Left lung (tissue), 14 donors: ENCODE measurements at places on chromosomes 7 and 10. TPM values are rescaled to one million over a fixed set of nuclear protein-coding genes. Genes with fewer than 3 reads are reported as not detected.
A peak's percentile ranks its signal among the peaks of the same experiment; 100 is the strongest.

ASIC3 gene
- total RNA-seq: 3.5 TPM

TFEC gene
- total RNA-seq: 12.9 TPM

ARID5B gene
- total RNA-seq: 37.9 TPM

PNLIPRP2 gene
- not detected for total RNA-seq

ARF5 gene
- 101 TPM for total RNA-seq

WDR37 gene
- total RNA-seq: 23.8 TPM

GRCh38 chr7:139645572-139646523 lies 122.4 kb downstream of the CLEC2L start:
- peak; percentile 82 for DNase-seq

DNA sequence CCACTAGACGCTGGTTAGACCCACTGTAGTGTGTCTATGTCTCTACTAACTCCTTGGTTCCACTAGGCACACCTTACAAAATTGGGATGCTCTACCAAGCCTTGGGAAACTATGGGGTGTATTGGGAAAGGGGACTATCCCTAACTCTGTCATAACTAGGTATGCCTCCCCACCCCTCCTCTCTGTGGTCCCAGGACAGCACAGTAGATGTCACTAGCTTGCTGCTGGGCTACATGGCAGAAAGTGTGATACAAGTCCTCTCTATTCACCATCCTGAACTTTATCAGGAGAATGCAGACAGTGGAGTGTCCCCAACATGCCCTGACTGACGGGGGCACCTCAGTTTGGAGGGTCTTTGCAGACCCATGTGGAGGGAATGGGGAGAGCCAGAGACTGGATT lies 30.3 kb upstream of the TMEM273 start:
- no peak for DNase-seq

DNA sequence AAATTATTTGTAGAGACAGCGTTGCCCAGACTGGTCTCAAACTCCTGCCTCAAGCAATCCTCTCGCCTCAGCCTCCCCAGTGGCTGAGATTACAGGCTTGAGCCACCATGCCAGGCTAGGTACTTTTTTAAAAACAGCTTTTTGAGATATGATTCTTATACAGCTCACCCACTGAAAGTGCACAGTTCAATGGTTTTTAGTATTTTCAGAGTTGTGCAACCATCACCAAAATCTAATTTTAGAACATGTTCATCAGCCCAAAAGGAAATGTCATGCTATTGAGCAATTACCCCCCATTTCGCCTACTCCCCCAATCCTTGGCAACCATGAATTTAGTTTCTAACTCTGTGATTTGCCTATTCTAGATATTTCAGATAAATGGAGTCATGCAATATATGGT lies 73.7 kb downstream of the EVX1 start:
- DNase-seq: no peak

- no peak for DNase-seq
Measured at GRCh38 chr10:3186368-3186767, 13.8 kb upstream of the PITRM1 start.

GRCh38 chr7:147079921-147080420 lies 963.4 kb downstream of the CNTNAP2 start:
- DNase-seq: no peak

GRCh38 chr7:127733986-127734385 lies 82.0 kb downstream of the SND1 start:
- no peak for DNase-seq

DNA sequence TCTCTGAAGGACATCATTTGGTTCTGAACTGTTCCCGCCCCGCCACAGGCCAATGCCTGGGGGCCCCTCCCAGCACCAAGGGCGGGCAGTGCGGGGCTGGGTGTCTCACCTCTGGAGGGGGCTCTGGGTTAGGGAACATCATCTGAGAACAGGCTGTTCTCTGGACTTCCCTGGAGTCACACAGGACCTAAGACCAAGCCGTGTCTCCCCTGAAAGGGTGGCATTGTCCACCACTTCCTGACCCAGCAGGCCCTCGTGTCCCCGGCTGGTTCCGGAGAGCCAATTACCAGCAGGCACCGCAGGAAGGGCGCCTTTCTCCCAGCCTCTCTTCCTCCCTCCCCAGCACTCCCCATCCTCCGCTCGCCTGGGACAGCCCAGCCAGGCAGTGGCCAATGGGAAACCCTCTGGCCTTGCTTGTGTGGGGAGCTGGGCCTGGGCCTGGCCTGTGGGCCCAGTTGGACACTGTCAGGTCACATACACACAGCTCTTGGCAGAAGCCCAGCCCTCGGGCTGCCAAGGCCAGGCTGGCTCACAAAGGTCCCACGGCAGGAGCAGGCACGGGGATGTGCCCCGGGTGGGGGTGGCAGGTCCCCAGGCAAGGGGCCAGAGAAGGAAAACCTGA lies 119.5 kb downstream of the SPDYE5 start:
- no peak for DNase-seq

GRCh38 chr10:43131906-43132305 lies 6.3 kb upstream of the CSGALNACT2 start:
- no peak for DNase-seq

DNA sequence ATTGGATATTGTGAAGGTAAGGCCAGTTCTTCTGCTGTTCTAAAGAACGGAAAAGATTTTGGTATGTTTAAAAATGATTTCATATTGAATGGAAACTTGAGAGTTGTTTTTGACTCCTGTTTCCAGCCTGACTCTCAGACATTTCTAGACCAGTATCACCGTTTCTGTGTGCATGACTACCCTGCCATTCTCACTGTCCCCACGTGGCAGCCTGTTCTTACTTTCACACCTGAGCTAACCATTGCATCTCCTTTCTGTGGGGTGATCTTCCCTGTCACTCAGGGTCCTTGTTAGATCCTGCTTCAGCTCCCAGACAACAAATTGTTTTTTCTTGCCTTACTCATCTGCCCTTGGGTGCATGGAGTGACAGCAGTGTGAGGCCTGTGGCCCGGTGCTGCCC lies 38.9 kb downstream of the GLRX3 start:
- no peak for DNase-seq

- DNase-seq: no peak
Measured at GRCh38 chr10:75640381-75640780, 209.0 kb downstream of the LRMDA start.

DNA sequence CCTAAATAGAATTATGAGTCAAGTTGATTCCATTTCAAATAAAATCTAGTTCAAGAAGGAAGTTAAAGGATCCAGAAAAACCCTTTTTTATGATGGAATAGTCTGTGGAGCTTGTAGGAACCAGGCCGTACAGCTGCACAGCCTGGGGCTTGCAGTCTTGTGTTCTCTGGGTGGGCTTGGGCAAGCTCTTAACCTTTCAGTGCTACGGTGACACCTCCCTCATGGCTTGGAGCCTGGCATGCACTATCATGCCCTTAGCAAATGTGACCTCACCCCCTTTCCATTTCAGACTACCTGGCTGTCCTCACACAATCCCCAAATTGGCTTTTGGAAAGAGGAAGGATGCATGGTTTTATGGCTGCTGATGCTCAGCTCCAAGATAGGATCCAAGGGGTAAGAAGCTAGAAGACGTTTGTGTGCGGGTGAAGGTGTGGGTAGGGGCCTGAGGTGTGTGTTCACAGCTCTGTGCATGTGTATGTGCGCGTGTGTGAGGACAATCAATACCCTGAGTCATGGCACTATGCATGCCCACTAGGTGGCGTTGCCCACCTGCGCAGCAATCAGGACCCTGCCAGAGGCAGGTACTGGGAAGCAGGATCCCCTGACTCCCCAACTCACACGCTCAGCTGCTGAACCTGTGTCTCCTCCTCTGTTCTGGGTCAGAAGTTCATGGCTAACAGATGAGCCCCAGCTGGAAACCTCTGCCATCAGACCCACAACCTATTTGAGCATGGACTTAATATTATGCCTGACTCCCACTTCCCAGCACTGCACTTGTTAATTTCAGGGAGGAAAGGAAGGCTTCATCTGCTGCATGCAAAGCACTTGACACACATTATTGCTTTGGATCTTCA lies 113.4 kb downstream of the PTPN20 start:
- peak; percentile 81 for DNase-seq

DNA sequence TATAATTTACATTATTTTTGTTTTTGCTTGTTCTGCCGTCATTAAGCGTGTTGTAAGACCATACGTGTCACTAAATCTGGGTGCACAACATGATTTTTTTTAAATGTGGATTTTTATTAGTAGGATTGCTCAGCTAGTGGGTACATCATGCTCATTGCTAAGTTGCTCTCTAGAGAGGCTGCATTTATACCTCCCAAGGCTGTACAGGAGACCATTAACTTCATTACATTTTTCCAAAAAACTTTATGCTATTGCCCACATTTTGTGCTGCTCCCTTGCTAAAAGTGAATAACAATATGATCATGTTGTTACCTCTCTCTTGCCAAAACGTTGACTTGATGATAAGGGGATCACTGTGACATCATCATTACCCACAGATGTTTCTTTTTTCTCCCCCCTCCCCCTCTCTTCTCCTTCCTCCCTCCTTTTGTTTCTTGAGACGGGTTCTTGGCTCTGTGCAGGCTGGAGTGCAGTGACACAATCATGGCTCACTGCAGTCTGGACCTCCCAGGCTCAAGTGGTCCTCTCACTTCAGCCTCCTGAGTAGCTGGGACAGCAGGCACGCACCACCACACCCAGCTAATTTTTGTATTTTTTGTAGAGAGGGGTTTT lies 65.1 kb downstream of the BMPR1A start:
- peak; percentile 19 for DNase-seq

DNA sequence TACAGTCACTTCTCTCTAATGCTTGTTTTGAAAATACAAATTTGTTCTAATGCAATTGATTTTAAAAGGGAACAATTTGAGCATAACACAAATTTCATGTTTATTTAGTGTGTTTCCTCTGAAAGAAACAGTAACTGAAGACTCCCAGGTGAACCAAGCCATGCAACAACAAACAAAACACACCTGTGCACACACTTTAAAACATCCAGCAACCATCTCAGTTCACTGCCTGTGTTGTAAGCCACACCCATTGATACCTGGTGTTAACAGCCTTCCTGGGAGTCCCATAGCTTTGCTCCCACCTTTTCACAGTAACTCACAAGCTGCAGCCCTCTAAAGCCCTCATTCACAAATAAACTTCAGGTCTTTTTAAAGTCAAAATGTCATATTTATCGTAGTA lies 89.3 kb downstream of the DOCK4 start:
- no peak for DNase-seq

DNA sequence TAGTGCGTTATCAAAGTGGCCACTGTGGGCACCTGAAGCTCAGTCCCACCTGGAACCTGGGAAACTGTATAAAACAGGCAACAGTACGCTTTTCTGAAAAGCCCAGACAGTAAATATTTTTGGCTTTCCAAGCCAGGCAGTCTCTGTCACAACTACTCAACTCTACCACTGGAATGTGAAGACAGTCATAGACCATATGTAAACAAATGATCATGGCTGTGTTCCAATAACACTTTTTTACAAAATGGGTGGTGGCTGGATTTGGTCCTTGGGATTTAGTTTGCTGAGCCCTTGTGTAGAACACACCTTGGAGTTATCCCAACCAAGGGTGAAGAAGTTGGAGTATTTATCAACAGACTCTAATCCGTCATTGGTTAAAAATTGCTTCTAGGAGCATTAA lies 259.9 kb downstream of the SKIDA1 start:
- DNase-seq: no peak

DNA sequence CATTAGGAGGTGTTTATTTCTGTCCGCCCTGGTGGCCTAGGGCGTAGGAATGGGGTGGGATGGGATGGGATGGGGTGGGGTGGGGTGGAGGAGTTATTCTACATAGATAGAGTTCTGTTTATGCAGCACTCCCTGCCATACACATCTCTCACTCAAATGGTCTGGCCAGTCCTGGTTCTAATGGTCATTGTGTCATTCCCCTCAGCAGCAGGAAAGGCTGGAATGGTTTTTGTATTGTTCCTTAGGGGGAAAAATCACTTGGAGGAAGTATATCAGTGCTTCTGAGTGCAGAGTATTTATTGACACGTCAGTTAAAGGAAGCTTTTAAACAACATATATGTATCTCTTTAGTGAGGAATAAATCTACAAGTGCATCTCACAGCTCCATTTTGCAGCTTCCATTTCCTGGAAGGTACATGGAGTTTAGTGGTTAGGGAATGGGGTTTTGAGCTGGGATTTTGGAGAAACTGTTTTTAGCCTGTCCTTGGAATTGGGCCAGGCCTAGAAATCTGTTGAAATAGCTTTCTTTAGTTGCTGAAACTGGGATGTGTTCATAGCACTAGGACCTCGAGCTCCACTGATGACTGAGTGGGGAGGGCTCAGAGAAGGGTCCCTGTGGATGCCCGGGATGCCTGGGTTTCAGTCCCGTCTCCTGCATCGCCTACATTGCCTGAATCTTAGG lies 8.3 kb downstream of the TSPAN14 start:
- DNase-seq: no peak

DNA sequence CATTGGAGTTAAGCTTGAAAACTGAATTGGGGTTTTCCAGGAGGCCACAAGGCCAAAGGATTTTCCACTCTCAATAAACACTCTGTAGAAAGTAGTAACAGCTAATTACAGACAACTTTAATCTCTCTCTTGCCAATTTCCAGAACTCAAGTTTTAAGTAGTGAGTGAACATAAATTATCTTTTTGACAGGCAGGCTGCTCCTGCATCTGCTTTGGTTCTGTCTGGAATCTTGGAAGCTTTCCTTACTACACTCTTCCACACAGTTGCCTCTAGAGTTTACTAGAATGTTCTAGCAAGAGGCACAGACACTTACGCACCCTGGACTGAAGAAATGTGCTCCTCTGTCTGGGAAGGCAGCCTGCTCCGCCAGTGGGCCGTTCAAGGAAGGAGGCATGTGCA lies 90.5 kb upstream of the WAC start:
- no peak for DNase-seq

DNA sequence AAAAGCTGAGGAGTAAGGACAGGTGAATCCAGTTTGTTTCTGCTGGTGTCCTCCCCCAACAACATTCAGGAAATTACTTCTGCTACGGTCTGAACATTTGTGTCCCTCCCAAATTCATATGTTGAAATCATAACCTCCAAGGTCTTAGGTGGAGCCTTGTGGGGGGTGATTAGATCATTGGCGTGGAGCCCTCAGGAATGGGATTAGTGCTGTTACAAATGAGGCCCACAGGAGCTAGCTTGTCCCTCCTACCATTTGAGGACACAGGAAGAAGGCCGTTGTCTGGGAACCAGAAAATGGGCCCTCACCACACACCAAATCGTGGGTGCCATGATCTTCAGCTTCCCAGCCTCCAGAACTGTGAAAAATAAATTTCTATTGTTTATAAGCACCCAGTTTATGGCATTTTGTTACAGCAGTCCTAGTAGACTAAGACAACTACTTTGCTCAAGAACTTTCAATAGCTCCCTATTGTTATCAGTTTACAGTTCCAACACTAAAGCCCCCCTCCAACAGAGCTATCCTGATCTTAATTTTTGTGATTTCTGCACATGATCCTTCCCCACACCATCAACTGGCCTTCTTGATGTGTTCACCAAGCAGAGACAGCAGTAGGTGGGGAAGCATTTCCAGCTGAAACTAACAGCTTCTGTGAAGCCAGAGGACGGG lies 2.1 kb upstream of the LRMDA start:
- no peak for DNase-seq
